Cortex of kidney (tissue), 1 donor: ENCODE measurements at places on chromosomes 3 and 15.

DNA sequence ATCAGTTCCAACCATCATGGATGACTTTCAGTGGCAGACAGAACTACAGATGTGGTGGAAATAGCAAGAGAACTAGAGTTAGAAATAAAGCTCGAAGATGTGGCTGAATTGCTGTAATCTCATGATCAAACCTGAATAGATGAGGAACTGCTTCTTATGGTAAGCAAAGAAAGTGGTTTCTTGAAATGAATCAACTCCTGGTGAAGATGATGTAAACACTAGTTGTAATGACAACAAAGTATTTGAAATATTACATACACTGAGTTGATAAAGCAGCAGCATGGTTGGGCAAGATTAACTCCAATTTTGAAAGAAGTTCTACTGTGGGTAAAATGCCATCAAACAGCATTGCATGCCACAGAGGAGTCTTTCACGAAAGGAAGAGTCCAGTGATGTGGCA is 131.7 kb upstream of the FAM3D start:
- DNase-seq = no peak

GRCh38 chr15:80929689-80930088 is 59.9 kb downstream of the MESD start:
- no peak for DNase-seq

DNA sequence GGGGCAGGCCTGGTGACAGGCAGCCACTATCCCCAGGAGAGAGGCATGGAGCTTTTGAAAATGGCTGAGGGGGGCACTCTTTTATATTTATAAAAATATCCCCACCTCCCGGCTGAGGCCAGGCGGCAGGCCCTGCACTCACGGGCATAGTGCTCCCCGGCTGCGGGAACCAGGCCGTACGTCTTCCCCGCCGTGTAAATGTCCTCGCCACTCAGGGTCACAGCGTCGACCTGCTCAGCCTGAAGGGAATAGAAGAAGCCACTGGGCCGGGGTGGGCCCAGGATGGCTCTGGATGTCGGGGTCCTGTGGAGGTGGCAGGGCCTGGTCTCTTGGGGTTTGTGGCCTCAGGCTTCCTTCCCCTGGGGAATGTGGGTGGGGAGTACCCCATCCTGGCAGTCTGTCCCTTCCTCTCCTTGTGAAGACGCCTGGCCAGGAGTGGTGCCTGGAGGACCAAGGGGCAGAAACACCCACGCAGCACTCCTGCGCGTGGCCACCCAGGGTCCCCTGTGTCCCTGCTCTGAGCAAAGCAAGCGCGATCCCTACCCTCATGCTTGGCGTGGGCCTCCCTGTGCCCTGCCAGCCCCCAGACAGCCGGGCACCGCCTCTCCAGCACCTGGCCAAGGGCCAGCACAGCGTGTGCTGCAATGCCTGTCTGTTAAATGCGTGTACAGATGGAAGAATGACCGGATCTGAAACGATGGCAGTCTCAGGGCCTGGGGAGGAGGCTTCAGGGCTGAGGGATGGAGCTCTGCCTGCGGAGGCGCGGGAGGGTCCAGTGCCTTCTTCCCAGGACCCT is 18.9 kb downstream of the MELTF start:
- DNase-seq = no peak

DNA sequence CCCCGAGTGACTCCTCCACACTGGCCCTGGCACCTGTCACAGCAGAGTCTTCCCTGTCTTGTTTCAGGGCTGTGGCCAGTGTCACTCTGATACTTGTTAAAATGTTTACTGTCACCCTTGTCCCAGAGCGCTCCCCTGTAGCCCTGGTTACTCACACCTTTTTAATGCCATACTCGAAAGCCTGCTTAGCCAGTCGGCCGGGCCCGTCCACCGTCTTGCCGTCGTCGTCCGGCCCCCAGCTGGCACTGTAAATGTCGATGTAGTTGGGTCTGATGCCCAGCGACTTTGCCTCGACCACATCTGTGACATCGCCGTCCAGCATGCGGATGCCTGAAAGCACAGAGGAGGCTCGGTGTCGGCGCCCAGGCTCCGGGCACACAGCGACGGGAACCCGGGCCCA is 91.3 kb downstream of the PCSK6 start:
- DNase-seq = no peak

DNA sequence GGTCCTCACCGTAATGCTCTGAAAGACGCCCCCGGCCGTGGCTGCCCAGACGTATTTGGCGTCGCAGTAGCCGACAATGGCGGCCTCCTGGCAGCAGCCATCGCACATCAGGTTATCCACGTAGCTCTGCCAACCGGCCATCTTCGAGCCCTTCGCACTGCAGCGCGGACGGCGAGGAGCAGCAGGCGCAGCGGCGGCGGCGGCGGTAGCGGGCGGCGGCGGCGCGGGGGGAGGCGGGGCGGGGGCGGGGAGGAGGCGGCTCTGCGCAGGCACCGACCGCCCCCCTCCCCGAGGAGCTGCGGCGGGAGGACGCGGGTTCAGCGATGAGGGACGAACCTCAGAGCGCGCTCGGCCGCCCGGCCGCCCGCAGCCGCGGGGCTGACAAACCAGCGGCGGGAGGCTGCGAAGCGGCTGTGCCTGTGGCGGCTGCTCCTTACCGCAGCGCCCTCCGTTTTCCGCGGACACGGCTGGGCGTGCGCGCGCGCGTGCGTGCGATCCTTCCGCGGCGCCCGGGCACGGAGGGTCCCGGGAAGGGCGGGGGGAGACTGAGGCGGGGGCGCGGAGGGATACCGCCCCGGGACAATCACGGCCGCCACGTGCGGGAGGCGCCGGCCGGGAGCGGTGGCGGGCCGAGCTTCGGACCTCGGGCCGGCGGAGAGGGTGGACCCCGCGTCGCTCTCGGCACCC is at the start of gene PFN2:
PFN2 (minus strand) TSS at position 180 of the 687 bp plus-strand sequence; CDS start at position 141, 39 bp downstream.
- no peak for DNase-seq

DNA sequence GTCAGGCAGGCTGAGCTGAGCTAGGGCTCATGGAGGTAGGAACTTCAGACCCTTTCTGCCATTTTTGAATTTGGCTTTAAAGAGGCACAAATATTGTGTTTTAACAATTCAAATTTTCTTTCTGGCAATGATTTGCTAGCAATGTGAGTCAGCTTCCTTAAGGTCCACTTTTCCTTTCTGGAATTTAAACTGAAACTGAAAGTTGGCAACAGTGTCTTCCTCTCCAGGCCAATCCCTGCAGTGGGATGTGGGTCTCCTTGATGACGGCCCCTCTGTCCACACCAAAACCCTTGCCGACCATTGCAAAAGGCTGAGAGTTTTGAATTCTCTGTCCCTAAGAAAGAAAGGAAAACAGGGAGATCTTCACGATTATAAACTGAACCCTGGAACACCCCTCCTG is 27.1 kb downstream of the RPSA start:
- no peak for DNase-seq

DNA sequence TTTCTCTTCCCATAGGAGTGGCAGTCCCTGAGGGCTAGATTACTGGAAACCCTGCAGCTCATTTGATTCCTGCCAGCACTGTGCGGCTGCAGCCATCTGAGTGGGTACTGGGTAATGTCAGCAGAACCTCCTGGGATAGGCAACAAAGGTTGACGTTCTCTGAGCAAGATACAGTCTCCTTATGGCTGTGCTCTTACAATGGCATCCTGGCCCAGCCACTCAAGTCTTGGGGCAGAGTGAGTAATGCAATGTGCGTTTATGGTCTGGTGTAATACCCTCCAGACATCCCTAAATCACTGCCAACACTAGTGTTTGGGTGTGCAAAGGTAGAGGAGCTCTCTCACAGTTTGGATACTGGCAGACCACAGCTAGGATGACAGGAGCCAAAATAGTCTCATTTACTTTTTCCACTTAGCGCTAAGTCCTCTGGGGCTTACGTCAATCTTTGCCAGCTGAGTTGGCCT is 775.8 kb downstream of the ZNF385D start:
- no peak for DNase-seq

- DNase-seq = no peak
Measured at GRCh38 chr15:49223536-49224274, 53.7 kb downstream of the GALK2 start.
